ENCODE measurements at places on chromosomes 2 and 18.
A peak's percentile ranks its signal among the peaks of the same experiment; 100 is the strongest.

DNA sequence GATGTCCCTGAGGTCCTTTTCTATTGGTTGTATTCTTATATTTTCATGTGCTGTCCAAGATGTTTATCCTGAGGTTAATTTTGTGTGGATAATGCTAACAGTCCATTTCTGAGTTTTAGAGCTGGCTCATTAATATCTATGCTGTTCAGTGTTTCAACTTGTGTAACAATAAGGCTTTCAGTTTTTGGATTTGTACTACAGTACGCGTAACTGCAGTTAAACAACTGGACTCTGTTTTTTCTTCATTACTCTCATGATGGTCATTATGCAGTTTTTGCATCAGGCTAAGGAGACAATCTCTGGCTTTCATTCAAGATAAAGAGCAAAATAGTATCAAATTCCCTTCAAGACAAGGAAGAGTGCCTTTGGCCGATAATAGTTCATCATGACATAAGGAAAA, 1364.8 kb downstream of the DPP10 start:
- DNase-seq: no peak

- DNase-seq: peak; percentile 30
Observed at GRCh38 chr18:79524181-79525078, 128.7 kb downstream of the NFATC1 start.

DNA sequence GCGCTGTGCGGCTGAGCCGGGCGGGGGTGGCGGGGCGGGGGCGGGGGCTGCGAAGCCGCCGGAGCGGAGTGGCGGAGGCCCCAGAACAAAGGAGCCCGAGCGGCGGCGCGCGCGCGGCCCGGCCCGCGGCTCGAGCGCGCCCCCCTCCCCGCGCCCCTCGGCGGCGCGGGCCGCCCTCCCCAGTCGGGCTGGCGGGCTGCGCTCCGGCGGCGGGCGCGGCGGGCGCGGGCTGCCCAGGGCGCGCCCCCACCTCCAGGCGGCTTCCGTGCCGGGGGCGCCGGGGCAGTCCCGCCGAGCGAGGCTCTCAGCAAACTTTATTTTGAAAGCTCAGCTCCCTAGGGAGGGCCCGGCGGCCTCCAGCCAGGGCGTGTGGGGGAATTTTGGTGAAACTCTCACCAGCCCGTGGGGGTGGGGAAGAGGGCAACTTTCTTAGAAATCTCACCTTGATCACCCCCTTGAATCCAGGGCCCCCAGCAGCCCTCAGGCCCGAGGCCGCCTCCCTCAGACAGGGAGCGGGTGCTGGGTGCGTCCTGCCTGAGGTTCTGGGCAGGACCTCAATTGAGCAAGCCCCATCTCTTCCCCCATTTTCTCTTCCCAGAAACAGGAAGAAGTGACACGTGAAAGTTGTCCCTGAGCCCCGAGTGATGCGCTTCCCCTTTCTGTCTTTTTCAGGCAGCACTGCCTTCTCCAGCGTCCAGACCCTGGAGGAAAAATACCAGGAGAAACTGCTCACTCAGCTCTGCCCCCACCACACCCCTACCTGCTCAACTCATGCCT, 786 bp downstream of the TET3 start:
- peak; percentile 63 for DNase-seq

- no peak for DNase-seq
Observed at GRCh38 chr2:239871481-239872435, 153.4 kb downstream of the NDUFA10 start.

- DNase-seq: no peak
Observed at GRCh38 chr2:221434142-221434541, 138.0 kb downstream of the EPHA4 start.

GRCh38 chr2:58434692-58435091, 193.6 kb upstream of the FANCL start:
- DNase-seq: no peak

- DNase-seq: no peak
Observed at GRCh38 chr2:54956111-54956627, 94.1 kb downstream of the RTN4 start.

DNA sequence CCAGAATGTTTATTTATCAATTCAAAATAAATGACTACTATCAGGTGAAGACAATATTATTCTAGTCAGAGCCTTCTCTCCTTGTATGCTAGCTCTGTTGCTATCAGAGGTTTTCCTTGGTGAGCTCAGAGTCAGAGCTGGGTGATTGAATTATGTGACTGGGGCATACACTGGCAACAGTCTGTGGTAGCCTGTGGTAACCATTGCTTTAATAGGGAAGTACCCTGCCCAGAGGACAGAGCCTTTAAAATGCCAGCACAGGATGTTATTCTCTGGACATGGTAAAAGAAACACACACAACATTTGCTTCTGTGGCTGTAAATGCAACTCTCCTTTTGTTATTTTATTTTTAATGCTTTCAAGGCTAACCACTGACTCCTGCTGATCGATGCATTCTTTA, 124.7 kb downstream of the PPP1R1C start:
- no peak for DNase-seq

- no peak for DNase-seq
Observed at GRCh38 chr2:96176661-96177060, 31.4 kb upstream of the DUSP2 start.

DNA sequence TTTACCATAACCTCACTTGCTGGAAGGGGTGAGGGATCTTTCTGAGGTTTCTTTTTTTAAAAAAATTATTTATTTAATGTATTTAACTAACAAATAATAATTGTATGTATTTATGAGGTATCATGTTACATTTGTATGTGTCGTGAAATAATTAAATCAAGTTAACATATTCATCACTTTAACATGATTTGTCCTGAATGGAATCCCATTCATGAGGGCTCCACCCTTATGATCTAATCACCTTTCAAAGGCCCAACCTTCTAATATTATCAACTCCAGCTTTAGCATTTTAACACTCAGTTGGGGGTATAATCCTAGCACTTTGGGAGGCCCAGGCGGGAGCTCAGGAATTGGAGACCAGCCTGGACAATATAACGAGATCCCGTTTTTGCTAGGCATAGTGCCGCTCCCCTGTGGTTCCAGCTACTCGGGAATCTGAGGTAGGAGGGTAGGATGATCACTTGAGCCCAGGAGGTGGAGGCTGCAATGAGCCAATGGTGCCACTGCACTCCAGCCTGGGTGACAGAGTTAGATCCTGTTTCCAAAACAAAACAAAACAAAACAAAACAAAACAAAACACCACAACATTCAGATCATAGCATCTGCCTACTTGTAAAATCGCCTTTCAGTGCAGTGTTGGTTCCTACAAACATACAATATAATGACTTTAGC, 1.1 kb upstream of the TAF4B start:
- no peak for DNase-seq

DNA sequence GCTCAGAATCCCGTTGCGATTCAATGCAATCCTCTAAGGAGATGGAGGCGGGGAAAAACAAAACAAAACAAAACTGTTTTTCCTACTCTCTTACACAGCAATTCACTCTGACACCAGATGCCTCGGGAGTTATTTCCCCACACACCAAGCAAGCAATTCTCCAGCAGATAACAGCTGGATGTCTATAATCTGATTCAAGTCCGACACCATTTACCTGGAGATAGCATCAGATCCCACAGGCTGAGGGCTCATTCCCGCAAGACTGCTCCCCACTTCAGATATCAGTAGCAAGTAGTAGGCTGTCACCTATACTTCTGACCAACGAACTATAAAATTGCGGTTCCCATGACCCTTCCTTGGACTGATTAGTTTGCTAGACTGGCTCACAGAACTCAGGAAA, 58.7 kb downstream of the DTNB start:
- no peak for DNase-seq

DNA sequence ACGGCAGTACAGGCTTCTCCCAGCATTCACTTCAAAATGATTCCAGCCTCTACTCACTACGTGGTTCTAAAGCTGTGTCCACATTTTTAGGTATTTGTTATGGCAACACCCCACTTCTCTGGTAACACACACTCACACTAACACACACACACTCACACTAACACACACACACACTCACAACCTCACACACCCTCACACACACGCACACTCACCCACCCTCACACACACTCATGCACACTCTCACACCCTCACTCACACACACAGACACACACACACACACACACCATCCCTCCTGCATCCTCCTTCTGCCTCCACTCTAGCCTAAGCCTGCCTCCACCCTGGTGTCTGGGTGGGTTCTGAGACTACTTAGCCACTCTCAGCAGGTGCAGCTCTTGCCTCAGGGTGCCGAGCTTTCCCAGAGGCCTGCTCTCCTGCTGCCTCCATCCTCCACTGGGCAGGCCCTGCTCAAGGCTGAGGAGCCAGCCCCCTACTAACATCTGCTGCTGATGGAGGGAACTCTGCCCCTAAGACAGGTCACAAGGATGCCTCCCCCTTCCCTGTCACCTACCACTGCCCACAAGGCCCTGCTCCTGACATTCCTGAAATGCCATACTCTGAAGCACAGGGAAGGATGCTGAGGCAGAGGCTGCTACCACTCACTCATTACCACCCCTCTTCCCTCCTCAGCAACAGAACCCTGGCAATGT, 63.9 kb downstream of the NCAPH start:
- no peak for DNase-seq

DNA sequence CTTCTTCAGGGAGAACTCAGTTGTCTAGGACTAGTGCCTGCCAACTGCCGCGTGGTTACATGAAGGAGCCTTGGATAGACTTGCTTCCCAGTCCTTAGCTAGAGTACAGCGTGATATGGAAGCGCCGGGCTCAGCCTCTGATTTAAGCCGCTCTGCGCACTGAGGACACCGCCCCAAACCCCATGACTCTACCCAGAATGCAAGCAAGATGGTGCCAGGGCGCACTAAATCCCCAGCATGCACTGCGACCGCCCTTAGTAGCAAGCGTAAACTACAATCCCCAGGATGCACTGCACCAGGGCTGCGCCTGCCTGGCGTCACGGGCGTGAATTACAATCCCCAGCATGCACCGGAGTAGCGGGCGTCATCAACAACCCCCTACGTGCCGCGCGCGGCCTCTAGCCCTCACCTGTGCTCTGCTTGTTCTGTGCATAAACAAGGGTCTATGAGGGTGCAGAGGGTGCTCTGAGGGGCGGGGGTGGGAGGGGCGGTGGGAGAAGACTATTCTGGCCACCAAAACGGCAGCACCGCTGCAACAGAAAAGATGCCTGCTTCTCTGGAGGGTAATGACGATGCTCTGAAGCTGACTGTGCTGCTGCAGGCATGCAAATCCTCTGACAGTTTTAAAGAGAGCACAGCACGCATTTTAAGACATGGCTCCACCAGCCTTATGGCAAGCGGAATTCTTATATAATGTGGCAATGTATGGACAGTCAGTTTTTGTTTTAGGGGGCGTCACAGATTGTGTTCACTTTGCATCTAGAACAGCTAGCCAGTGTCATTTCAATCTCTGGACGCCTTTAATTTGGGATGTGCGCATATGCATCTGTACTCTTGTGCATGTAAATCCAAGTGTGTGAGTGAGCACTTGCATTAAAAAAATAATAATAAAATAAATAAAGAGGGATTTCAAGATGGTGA, 282.5 kb upstream of the MYT1L start:
- peak; percentile 61 for DNase-seq
